ENCODE measurements at places on chromosomes 13 and 19.
A peak's percentile ranks its signal among the peaks of the same experiment; 100 is the strongest.

DNA sequence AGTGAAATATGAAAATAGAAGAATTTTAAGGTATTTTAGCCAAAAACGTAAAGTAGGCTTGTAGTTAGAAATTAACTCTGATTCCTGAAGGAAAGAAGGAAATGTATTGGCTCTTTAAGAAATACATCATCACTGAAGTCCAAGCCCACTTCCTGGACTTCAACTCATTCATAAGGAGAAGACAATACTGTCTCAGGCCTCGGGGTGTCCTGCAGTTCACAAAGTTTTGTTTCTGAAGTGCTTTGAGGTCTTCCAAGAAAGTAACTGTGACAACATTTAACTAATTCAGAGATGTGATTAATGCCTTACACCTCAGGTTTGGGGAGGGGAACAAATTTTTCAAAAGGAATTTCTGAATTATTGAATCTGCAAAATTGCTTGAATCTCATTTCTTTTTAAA, 65.8 kb upstream of the STARD13 start:
- no peak for DNase-seq

- no peak for DNase-seq
Measured at GRCh38 chr19:42693760-42694350, 46.4 kb downstream of the PSG3 start.

- DNase-seq, result peak; percentile 13
Measured at GRCh38 chr19:15195371-15196334, 5.1 kb downstream of the NOTCH3 start.

- DNase-seq, result no peak
Measured at GRCh38 chr19:3931041-3931440, 1.8 kb upstream of the NMRK2 start.

- DNase-seq, result no peak
Measured at GRCh38 chr13:50119591-50119990, 104.3 kb downstream of the KCNRG start.

DNA sequence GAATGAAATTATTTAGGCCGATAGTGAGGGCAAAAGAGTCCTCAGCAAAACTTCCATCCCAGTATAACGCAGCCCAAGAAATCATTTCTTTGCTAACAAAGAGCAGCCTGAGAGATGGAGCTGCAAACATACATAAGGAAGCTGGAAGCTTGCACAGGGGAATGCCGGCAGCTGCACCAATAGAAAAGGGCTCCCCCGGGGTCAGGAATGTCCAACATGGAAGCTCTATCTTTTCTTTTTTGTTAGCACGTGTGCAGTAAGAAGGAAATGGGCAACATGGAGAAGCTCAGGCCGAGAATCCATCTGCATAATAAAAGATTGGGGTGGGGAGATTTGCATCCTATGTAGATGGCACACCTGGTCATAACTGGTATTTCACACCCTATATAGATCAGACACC, 1363.5 kb upstream of the PCDH20 start:
- DNase-seq, result no peak

DNA sequence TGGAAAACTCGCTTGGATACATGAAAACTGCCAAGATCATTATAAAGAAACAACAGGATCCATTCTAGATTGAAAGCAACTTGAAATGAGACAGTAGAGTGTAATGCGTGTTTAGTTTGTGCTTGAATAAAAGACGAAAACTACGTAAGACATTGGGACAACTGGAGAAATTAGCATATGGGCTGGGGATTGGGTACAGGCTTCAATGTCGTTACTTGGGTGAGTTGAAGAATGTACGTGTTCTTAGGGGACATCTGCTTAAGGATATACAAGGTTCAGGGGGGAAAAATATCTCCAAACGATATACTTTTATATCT, 471 bp upstream of the ERVK3-1 start:
- DNase-seq, result no peak

GRCh38 chr19:34501339-34502320, 20.1 kb downstream of the WTIP start:
- peak; percentile 81 for DNase-seq

DNA sequence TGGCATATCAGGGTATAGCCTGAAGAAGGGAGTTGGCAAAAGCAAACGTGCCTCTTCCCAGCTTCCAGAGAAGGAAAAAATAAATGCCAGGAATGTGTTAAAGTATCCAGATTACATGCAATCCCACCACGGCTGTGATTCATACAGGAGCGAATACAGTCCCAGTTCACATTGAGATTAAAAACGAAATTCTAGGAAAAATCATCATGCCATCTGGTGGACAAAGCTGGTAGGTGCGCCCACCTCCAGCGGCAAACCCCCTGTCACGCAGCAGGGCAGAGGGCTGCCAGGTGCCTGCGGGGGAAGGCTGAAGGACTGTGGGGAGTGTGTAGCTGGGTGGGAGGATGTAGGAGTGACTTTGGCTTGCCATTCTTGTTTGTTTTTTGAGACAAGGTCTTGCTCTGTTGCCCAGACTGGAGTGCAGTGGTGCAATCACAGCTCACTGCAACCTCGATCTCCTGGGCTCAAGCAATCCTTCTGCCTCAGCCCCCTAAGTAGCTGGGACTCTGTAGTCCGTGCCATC, 6.4 kb upstream of the DMWD start:
- DNase-seq, result peak; percentile 57

DNA sequence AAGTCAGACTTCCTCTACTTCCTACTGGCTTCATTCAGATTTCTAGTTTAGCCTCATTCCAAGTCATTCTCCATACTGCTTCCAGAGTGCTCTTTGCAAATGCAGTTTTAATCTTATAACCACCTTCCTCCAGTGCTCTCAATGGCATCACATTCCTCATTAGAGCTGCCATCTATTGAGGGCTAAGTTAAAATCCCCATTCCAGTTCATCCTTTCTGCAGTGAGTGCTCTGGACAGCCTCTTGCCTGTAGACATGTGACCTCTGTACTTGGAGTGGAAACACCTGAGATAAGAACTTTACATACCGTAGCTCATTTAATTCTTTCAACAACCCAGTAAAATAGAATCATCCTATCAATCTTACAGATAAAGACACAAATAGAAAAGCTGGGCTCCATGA, 57.9 kb upstream of the MAB21L1 start:
- DNase-seq, result no peak

- no peak for DNase-seq
Measured at GRCh38 chr19:5957170-5957569, 20.8 kb downstream of the RANBP3 start.

DNA sequence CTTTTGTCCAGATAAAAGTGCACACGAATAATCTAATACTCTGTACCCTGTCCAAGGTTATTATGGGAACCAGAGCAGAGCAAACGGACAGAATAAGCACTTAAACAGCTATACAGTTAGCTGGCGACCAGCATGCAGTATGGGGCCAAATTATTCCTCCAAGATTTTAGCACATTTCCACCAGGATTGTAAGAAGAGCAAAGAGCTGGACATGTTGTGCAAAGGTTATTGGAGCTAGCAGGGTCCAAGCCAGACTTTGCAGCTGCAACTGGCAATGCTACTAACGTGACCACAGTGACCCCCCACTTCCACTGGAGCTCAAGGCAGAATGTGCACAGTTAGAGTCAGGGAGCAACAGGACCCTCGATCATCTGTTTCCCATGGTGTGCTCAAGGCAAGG, 89.9 kb downstream of the COL4A1 start:
- DNase-seq, result no peak

- no peak for DNase-seq
Measured at GRCh38 chr13:99636728-99637353, 135.6 kb downstream of the TM9SF2 start.

DNA sequence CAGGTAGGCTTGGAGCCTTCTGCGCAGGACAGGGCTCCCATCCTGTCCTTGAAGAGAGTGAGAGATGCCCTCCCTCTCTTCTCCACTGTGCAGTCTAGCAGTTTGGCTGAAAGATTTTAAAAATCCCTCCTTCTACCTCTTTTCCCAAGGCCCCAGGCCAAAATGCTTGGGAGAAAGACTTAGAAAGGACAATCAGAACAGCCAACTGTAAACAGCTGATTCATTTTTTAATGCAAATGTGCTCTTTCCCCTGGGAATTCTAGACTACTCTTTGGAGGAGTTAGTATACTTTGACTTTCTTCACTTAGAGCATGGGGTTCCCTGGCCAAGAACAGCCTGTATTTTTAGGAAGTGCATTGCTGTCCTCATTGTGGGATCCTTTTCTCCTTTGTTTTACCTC, 398.9 kb downstream of the GPC6 start:
- DNase-seq, result no peak

DNA sequence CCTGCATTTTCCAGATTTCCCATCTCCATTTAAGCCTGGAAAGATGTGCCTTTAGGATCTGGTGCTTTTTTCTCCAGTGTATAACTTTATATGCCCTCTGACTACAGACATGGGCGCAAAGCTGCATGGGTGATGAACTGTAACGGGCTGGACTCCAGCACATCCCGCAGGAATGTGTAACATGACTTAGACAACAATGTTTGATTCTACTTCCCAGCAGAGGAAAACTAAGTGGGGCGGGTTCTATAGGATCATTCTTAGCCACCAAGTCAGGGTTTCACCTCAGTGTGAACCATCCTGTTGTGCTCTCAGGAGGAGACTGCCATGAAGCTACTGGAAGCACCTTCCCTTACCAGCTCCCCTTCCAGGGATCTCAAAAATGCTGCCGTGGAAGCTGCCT, 93.2 kb upstream of the SERP2 start:
- no peak for DNase-seq

DNA sequence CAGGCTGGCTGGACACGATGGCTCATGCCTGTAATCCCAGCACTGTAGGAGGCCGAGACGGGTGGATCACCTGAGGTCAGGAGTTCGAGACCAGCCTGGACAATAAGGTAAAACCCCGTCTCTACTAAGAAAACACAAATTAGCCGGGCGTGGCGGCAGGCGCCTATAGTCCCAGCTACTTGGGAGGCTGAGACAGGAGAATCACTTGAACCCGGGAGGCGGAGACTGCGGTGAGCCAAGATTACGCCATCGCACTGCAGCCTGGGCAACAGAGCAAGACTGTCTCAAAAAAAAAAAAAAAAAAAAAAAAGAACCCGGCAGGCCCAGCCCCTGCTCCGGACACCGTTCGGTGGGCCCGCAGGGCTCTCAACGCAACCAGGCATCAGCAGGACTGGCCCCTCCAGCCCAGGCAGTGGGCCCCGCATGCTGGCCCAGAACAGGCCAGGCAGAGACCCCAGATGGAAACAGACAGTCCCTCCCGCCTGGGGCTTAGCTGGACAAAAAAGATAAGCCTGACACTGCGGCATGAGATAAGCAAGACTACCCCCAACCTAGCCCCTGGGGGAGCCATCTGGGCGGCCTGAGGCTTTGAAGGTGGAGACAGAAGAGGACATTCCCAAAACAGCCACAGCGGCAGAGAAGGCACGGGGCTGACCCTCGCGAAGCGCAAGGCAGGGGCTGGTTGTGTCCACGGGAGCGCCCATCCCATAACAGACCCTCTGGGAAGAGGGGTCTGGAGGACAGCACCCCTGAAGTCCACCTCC, 11.6 kb downstream of the REXO1 start:
- DNase-seq, result no peak

- DNase-seq, result no peak
Measured at GRCh38 chr13:112467236-112467635, 91.1 kb downstream of the SPACA7 start.

- no peak for DNase-seq
Measured at GRCh38 chr19:49333418-49333805, 1.8 kb upstream of the CD37 start.

GRCh38 chr13:21081926-21082325, 20.5 kb upstream of the LATS2 start:
- DNase-seq, result no peak

GRCh38 chr19:44588771-44589112, 24.6 kb upstream of the IGSF23 start:
- DNase-seq, result no peak
